ENCODE measurements at places on chromosomes 11 and 22. TPM values are rescaled to one million over a fixed set of nuclear protein-coding genes. Genes with fewer than 3 reads are reported as not detected.

The OR52H1 gene
- polyA plus RNA-seq = not detected

The ISX gene
- polyA plus RNA-seq = not detected

The KDELR3 gene
- polyA plus RNA-seq = 26.9 TPM

The PRRG4 gene
- 1.1 TPM for polyA plus RNA-seq

The MAPK12 gene
- 26.5 TPM for polyA plus RNA-seq

The GLYAT gene
- not detected for polyA plus RNA-seq

The MMP8 gene
- not detected for polyA plus RNA-seq

The KRTAP5-7 gene
- not detected for polyA plus RNA-seq

The COPB1 gene
- 43.7 TPM for polyA plus RNA-seq

The C11orf86 gene
- not detected for polyA plus RNA-seq

The CALCA gene
- polyA plus RNA-seq = not detected
